ENCODE measurements at places on chromosomes 7 and 10.
A peak's percentile ranks its signal among the peaks of the same experiment; 100 is the strongest.

- DNase-seq = no peak
Measured at GRCh38 chr10:16105082-16105481, 244.8 kb upstream of the MINDY3 start.

GRCh38 chr10:113497198-113497597 is 55.7 kb upstream of the HABP2 start:
- no peak for DNase-seq

GRCh38 chr7:37129035-37129425 is 319.6 kb downstream of the ELMO1 start:
- DNase-seq = no peak

DNA sequence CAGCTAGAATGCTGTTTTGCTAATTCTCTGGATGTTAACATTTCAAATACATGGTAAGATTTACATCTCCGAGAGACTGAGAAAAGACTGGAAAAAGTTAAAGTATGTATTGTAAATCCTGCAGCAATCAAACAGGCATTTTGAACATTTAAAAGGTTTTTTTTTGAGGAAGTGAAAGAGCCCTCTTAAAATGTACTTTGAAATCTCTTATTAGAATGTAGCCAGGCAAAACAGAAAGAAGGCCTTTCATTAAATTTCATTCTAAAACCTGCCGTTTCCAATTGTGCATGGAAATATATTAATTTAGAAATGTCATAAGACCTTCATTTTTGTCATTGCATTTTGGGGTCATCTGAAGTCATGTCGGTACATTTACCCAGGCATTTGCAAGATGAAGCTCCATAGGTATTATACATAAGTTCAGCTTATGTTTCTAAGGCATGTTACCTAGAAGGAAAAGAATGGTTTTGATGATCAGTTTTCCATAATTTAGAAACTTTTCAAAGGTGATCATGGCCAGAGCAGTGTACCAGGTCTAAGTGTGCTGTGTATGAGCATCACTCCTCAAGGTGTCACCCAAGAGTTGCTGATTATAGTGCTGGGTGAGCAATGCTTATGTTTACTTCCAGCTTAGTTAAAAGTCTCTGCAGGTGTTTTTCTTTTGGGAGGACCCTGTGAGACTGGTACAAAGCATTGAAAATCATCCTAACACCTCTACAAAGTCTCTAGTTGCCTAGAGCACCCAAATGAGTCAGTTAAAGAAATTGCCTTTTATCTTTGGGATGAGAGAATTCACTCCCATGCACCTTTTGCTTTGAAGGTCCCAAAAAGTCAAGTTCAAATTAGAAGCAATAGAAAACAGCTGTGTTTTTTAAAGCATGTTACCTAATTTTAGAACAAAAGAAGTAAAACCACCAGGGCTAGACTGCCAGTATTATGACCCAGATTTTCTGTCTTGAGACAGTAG is 7.1 kb downstream of the ZNF736 start:
- no peak for DNase-seq

- DNase-seq = no peak
Measured at GRCh38 chr7:82376739-82377138, 66.8 kb downstream of the CACNA2D1 start.

DNA sequence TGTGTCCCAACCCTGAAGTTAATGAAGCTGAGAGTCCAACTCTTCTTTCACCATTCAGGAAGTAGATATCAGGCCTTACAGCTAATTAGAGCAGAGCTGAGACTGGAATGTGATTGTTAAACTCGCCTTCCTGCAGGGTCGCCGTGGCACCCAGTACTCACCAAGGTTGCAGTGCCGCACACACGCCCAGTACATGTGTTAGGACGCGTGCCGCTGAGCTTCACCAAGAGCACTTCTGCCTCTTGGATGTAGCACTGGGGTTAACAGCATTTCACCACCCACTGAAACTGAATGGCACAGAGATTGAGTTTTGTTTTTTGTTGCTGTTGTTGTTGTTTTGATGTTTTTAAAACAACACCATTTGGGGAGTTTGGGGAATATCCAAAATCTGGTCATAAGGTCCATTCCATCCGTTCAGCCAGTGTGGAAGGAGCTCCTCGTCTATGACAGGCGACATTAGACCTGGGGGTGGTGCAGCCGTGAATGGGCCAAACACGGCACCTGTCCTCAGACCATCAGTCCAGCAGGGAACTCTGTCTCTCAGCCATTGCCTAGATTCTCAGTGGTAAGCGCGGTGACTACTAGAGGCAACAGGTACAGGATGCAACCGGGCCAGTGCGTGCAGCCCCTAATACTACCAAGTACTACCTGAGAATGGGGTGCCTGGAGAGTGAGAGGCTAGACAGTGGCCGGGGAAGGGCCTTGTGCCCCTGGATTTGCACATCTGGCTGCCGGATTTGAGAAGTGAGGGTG is 21.9 kb downstream of the WIPI2 start:
- no peak for DNase-seq

DNA sequence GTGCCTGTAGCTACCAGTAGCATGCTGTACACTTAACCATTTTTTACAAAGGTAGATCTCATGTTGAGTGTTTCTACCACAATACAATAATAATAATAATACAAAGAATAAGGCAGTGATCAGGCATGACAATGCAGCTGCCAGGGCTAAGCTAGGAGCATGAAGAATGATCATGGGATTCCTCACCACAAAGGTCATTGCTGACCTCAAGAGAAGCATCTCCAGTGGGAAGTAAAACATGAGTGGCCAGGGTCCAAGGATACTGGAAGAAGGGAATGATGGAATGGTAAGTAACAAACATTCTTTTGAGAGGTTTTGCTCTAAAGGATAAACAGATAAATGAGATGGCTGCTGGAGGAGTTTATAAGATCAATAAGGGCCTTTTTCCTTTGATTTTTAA is 591.1 kb downstream of the TNS3 start:
- no peak for DNase-seq

GRCh38 chr10:89837165-89838043 is 136.0 kb downstream of the KIF20B start:
- DNase-seq = no peak

GRCh38 chr10:93680412-93681047 is 21.9 kb downstream of the FRA10AC1 start:
- no peak for DNase-seq

DNA sequence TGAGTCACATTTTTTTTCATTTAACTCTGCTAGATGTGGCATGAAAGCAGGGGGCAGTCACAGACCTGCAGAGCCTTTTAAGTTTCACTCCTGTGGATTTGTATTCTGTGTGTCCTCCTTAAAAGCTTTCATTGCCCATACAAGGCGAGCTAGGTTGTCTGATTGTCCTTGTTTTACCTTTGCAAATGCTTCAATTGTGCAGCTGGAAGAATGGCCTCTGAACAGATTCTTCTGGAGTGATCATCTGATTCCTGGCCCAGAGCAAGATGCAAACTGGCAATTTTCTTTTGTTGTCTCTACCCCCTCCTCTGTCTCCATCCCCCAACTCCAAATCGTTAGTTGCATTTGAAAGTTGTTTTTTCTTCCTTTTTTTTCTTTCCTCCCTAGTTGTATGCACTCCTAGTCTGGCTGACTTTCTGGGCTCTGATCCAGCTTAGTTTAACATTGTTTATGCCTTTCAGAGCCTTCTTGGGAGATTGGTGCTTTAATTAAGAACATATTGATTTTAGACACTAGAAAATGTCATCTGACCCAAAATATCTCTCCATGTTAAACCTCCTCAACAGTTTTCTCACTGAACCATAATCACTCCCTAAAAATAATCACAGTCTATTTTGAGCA is 150.2 kb downstream of the REEP3 start:
- DNase-seq = peak; percentile 42

DNA sequence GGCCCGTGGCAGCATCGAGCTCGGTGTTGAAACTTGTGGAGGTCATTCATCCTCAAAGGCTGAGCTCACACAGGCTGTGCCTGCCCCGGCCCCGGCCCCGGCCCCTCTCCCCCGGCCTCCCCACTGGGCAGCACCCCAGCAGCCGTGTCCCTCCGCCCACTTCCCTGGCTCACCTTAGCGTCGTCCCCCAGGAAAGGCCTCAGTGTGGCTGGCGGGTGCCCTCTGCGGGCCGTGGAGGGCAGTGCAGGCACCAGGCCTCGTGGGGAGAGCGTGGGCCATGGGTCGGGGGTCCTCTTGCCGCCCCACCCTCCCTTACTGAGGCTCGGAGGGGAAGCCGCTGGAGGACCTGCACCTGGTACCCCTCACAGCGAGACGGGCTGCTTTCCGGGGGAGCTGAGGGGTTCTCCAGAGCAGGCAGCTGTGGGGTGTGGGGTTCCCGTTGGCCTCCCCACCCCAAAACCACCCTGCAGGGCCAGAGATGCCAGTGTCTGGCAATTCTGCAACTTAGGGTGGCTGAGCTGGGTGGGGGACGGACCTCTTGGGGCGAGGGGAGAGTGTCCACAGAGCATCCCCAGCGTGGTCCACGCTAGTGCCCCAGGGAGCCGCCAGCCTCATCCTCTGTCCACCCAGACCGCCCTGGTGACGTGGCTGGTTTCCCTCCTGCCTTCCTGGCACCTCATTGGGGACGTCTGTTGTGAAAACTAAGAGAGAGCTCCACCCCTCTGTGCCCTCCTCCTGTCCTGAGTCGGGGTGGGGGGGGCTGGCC is 44.2 kb upstream of the DPYSL4 start:
- DNase-seq = no peak

DNA sequence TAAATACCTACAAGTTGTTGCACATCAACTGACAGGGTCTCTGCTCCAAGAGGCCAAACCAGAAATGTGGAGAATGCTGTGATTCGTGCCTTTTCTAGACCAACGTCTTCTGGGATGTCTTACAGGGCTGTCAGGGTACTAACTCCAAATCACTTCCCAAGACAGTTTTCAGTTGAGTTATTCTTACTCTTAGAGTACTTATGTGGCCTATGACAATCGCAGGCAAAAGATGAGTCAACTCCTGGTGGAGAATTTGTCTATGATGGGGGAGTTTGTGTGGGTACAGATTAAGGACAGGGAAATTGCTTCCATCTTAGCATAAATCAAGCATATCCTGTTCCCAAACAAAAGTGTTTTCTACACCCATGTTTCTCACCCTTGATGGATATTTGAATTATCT is 734.8 kb downstream of the TNS3 start:
- DNase-seq = no peak

DNA sequence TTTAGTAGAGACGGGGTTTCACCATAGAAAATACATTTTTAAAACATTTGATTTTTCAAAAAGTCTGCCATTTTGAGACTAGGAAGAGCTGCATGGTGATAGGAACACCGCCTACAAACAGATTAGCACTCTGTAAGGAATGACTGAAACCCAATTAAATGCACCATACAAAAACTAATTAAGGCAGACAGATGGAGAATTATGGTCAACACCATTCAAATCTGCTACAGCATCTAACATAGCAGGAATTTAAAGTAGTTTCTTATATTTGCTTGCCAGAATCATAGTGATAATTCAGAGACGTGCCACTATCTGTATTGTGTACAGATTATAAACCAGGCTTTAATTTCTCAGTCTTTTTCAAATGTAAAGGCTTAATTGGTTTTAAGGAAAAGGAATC is 68.2 kb downstream of the ENO4 start:
- no peak for DNase-seq

DNA sequence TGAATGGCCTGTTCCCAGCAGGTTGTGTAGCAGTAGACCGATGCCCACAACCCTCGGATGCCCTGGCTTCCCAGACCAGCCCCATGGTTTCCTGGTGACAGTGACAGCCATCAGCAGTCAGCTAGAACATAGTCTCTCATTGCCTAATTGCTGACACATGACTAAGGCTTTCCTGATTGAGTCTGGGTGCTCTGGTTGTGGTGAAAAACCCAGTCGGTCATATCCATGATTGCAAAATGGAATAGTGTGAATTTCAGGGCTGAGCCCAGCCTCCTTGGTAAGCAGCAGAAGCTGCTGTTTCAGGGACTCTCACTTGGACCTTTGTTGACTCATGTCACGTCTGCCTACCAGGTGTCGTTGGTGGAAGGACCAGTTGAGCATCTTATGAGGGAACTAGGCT is 36.6 kb downstream of the POR start:
- no peak for DNase-seq

DNA sequence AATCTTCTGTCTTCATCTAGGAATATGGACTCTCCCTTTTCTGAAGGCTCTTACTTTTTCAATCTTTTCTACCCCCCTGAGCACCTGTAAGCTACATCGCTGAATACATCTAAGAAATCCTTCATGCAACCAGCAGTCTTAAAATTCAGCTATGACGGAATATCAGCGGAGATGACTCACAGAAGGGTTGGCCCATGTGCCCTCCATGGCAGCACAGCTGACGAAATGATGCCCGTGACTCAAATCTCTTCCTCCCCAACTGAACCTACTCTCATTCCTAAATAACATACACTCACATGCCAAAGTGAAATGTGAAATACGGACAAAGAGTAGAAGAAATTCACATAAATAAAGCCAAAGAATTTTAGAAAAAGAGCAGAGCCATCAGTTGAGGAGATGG is 30.3 kb upstream of the NCAPG2 start:
- no peak for DNase-seq

DNA sequence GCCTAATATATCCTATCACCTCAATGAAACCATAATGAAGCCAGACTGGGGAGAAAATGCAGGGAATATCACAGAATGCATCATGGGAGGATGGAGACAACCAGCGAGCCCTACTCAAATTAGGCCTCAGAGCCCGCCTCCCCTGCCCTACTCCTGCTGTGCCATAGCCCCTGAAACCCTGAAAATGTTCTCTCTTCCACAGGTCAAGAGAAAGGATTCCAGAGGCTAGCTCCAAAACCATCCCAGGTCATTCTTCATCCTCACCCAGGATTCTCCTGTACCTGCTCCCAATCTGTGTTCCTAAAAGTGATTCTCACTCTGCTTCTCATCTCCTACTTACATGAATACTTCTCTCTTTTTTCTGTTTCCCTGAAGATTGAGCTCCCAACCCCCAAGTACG is 31.5 kb downstream of the PRSS2 start:
- no peak for DNase-seq

DNA sequence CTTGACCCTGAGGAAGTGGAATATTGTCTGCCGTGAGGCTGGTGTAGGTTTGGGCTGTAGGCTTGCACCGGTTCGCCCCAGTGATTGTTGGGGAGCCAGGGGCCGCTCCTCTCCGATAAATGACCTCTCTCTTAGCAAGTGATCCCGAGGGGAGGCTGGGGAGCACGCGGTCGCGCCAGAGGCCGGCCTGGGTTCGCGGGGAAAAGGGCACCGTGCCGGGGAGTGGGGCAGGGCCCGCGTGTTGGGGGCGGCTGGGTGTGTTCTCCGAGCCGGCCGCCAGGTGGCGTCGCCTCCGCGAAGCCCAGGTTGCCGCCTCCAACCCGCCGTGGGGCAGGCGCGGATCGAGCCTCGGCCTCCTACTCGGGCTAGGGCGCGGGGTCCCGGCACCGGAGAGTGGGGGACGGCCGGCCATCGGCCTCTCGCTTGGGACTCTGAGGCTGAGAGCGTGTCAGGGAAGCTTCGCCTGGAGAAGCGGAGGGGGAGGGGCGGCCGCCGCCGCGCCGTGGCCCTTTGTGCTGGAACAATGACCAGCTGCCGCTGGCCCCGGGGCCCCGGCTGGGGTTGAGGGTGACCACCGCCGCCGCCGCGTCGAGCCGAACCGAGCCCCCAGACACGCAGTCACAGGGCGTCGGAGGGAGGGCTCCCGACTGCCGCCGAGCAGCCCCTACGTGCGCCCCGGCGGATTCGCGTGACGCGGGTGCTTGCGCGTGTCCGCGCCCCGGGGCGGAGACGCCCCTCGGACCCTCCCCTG is 442 bp upstream of the LZTS2 start:
- peak; percentile 9 for DNase-seq
